T47D (cell line): ENCODE measurements at places on chromosomes 2 and 18.
A peak's percentile ranks its signal among the peaks of the same experiment; 100 is the strongest.

GRCh38 chr2:222293660-222294630, 4.9 kb downstream of the PAX3 start:
- DNase-seq = no peak

- no peak for DNase-seq
Measured at GRCh38 chr2:51231071-51231470, 199.1 kb upstream of the NRXN1 start.

- DNase-seq = no peak
Measured at GRCh38 chr2:73902284-73902683, 9.5 kb downstream of the ACTG2 start.

GRCh38 chr2:199503148-199503547, 45.4 kb upstream of the SATB2 start:
- no peak for DNase-seq

GRCh38 chr18:5146093-5146492, 51.0 kb downstream of the AKAIN1 start:
- DNase-seq = no peak

- no peak for DNase-seq
Measured at GRCh38 chr2:210263841-210264240, 38.6 kb upstream of the ACADL start.

- DNase-seq = no peak
Measured at GRCh38 chr18:25164848-25165811, 186.8 kb downstream of the ZNF521 start.

DNA sequence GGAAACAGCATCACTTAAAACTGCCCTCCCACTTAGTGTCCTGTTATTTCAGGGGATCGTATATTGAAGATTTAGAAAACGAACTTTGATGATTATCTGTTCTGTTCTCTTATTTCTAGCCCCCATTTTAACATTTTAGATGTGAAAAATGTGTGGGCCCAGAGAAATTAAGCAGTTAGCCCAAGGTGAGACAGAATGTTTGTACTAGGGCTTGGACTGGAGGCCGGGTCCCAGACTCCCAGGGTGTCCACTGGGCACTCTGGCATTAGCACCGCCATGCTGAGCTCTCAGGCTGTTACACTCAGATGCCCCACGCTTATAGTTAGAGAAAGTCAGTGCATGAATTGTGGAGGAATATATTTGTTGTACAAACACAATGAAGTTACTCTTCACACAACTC, 5.5 kb upstream of the RAX start:
- no peak for DNase-seq

GRCh38 chr2:76679025-76679396, 843.2 kb downstream of the LRRTM4 start:
- DNase-seq = no peak

DNA sequence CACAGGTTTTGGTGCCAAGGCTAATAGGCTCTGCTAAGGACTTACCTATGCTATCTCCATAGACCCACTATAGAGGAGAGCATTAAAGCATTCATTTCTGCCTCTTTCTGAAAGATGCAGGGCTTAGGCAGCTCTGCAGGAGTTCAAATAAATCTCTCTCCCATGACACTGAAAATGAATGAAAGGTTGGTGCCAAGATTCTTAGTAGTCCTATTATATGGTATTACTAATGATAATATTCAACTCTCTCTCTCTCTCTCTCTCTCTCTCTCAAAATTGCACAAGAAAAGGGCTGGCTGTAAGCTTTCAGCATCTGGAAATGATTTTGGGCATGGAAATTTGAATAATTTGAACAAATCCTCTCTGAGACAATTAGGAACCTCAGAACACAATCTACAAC, 433.7 kb downstream of the MBD2 start:
- no peak for DNase-seq

GRCh38 chr2:41445865-41446264, 602.0 kb upstream of the PKDCC start:
- DNase-seq = no peak

- DNase-seq = peak; percentile 90
Measured at GRCh38 chr2:55050100-55050994, at the start of gene RTN4. TSS of gene RTN4 (minus strand) at chr2:55050451. CDS start at chr2:55050300, 151 bp downstream.

- no peak for DNase-seq
Measured at GRCh38 chr2:114089636-114090319, 199.9 kb downstream of the ACTR3 start.

DNA sequence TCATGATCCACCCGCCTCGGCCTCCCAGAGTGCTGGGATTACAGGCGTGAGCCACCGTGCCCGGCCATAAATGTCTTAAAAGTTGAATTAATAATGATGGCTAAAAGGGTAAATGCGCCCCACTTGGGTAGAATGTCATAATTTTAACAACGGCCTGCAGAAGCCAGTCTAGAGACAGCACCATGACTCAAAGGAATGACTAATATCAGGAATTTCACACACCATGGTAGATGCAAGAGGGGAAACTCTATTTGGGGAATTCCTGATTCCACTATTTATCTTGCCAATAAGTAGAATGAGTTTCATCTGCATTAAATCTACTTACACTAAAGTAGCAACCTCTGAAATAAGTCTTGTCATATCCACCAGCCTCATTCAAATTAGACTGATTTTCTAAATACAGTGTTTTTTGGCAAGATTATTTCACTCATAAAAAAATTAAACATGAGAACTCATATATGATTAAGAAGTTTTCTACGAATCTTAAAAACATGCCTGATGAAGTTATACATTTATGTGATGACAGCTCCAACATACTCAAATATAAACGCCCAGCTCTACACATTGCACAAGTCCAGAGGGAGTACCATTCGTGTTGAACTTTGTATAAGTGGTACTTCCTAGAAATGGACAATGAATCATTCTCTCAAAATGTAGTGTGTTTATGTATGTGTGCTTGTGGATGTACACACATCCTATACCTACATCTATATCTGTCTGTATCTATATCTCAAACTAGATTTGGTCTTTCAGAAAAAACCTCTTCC, 309.7 kb downstream of the IRS1 start:
- DNase-seq = no peak
